Skin of body (tissue), 3 donors: ENCODE measurements at places on chromosomes 5 and 9. TPM values are rescaled to one million over a fixed set of nuclear protein-coding genes. Genes with fewer than 3 reads are reported as not detected.

- DNase-seq: peak; percentile 27
Observed at GRCh38 chr9:136527721-136528710, 17.8 kb downstream of the NOTCH1 start.

The DRD1 gene
- total RNA-seq: 0.10 TPM

The ZNF474 gene
- 0.79 TPM for total RNA-seq

The IFNA13 gene
- total RNA-seq: not detected

GRCh38 chr5:139847790-139848507, 52.3 kb downstream of the PSD2 start:
- peak; percentile 37 for DNase-seq

DNA sequence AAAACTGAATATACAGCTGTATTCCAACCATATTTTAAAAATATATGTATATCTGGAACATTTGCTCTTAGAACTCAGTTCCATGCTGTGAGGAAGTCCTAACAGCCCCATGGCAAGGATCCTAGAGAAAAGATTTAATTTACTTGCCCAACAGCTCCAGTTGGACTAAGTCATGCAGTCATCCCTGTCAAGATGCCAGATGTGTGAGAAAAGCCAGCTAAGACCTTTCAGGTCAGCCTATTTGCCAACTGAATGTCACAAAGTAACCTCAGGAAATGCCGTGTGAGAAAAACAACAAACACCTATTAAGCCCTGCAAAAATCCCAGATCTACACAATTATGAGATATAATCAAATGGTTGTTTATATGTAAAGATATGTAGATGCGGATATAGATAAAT, 416.3 kb downstream of the NR2F1-AS1 start:
- no peak for DNase-seq

The LCN9 gene
- total RNA-seq: not detected

DNA sequence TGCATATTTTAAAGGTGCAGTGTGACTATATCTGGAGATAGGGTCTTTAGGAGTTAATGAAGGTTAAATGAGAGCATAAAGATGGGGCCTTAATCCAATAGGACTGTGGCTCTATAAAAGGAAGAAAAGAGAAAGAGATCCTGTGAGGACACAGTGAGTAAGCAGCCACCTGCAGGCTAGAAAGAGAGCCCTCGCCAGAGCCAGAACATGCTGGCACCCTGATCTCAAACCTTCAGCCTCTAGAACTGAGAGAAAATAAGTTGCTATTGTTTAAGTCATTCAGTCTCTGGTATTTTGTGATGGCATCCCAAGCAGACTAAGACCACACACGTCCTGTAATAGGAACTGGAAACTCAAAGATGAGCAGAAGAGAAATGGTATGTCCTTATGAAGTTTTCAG, 41.0 kb downstream of the RNF180 start:
- no peak for DNase-seq

The HBEGF gene
- 16.7 TPM for total RNA-seq
